ENCODE measurements at places on chromosomes 6 and 20.

DNA sequence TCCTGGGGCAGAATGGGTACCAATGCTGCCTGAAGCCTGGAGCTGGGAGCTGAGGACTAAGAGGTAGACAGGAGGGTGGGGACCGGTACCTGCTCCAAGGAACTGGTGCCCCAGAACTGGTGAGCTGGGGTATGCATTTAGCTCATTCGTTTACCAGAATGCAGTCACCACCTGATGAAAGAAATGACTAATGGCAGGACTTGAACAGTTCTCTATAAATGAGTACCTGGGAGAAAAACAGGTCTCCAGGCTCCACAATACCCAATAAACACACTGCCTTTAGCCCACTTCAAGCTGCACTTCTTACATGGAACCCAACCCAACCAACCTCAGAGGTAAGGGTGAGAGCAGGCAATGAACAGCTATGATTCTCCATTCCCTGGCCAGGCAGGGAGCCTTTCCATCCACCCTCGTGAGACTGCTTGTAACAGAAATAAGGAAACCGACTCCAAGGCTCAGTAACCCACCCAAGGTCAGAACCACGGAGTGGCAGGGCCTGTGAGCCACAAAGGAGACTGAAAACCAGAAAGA lies 15.4 kb downstream of the FKBP1A start:
- DNase-seq = no peak

DNA sequence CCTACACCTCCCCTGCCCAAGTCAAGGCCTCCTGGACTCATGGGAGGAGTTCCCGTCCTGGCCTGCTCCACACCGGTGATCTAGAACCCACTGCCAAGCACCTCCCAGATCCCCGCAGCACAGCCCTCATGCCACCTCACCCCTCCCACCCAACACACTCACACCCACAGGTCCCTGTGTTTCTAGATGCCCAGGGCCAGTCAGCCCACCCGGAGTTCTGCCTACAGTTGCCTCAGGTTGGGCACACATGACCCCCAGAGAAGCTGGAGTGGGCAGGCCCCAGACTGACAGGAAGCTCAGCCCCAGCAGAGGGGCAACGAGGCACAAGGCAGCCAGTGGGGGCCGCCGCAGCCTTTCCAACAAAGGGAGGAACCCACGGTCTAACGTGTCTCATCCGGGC lies 29.6 kb downstream of the RRBP1 start:
- DNase-seq = no peak

GRCh38 chr20:45341939-45342854 lies 6.0 kb downstream of the SDC4 start:
- no peak for DNase-seq

- no peak for DNase-seq
These were observed 129.6 kb downstream of the EDN1 start for GRCh38 chr6:12419631-12420272.

DNA sequence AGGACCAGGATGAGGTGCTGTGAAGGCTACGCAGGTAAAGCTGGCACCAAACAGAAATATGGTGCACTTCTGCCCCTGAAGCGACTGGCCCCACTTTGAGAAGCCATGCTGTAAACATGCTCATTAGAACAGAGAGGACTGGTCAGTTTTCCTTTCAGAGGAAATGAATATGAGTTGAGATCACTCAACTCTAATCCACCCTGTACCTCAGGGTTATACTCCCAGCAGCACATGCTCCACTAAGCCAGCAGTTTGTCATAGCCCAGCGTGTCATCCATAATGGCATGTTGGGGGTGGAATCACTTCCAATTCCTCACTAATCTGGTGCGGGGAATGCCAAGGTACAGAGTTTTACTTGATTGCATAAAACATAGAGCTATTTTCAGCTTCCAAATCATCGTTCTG lies 98.1 kb downstream of the HIVEP2 start:
- DNase-seq = no peak

DNA sequence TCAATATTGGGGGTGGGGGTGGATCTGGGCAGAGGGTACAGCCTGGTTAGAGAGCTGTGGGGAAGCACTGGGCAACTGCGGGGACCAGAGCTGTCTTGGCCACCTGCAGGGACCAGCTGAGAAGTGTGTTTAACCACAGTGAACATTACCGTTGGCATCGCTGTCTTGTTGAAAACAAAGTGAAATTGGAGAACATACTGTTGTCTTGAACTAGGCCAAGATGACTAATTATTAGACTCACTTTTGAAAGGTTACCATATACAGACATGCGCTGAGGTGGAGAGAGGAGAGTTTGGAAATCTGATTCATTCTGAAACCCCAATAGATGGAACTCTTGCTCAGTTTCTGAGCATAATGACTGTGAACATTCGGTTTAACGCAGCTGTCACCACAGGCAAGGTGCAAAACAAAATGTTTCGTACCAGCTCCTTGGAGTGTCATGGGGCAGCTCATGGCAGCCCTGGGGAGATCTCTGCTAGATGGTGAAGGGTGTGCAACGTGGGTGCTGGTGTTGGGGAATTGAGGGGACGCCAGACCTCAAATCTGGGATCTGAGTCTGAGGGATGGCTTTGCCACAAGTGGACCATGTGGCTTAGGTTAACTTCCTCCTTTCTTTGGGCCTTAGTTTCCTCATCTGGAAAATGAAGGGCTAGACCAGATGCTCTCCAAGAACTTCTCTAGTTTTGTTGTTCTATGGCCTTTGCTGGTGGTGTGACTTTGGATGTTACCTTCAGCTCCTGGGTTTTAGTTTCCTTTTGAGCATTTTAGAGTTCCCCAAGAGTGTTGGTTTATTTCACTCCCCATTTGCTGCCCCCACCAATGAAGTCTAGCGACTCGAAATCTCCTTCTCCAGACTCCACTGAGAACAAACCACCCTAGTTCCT lies 24.6 kb upstream of the GTSF1L start:
- no peak for DNase-seq

GRCh38 chr20:57943291-57943690 lies 233.5 kb upstream of the PMEPA1 start:
- DNase-seq = no peak

DNA sequence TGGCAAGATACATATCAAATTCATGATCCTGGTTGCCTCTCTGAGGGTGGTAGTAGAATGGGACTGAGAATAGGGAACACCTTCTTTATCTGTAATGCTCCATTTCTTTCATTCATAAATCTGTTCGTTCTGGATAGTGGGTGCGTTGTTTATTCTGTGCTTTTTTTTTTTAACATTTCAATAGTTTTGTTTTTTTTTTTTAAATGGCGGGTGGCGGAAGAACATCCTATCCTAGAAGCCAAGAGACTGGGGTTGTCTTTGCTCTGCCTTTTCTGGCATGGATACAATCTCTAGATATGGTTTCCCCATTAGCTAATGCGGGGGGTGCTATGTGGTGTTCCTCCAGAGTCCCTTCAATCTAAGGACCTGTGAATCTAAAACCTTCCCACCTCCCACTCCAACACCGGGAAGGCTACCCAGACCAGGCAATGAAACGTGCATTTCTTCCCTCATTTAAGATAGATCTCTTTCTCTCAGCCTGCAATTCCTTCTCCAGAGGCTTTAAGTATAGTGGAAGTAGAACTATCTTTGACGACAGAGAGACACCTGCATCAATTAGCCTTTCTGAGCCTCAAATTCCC lies 883 bp upstream of the CCDC28A start:
- DNase-seq = no peak

- no peak for DNase-seq
These were observed 118.6 kb upstream of the CCDC28A start for GRCh38 chr6:138654715-138655634.

GRCh38 chr20:25061821-25062530 lies 4.0 kb upstream of the ACSS1 start:
- DNase-seq = no peak

DNA sequence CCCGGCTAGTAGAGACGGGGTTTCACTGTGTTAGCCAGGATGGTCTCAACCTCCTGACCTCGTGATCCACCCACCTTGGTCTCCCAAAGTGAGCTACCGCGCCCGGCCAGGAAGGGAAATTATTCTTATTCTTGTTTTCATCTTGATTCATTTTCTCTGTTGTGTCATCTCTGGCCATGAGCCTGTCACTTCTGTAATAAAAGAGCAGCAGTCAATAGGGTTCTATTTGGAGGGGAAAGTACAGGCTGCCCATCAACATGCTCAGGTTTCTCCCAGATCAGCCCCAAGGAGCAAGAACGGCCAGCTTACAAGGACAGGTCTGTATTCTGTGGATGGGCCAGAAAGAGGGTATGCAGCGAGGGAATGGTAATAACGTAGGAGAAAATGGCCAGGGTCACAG lies 345.0 kb downstream of the PREX1 start:
- no peak for DNase-seq

DNA sequence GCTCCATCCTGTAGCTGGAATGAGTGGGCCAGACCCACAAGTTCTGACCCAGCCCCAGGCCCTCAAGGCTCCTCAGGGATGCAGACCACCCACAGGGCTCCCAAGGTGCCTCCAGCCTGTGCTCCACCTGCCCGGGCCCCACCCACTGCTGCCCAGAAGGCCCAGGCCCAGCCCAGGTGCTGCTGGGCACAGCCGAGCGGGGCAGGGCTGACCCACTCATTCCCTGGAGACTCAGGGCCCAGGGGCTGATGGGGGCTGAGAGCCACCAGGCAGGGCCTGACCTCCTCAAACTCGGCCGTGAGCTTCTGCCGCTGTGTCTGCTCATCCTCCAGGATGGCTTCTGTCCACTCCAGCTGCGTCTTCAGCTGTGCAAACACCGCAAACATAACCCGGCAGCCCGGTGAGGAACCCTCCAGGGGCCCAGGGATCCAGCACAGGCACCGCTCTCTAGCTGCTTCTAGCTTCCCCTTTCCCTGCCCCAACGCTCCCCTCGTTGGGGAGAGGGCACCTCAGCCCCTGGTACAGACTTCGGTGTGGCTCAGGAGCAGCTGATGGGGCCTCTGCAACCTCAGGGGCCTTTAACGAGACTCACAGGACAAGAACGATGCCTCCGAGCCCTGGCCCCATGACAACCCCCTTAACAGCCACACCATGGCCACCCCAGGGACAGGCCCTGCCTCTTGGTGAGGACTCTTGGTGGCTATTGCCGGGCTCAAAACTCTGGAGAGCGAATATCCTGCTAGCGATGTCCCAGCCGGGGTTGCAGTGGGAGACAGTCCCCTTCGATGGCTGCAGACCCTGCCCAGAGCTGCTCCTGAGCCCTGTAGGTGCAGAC lies 46.0 kb downstream of the DSTN start:
- DNase-seq = no peak

DNA sequence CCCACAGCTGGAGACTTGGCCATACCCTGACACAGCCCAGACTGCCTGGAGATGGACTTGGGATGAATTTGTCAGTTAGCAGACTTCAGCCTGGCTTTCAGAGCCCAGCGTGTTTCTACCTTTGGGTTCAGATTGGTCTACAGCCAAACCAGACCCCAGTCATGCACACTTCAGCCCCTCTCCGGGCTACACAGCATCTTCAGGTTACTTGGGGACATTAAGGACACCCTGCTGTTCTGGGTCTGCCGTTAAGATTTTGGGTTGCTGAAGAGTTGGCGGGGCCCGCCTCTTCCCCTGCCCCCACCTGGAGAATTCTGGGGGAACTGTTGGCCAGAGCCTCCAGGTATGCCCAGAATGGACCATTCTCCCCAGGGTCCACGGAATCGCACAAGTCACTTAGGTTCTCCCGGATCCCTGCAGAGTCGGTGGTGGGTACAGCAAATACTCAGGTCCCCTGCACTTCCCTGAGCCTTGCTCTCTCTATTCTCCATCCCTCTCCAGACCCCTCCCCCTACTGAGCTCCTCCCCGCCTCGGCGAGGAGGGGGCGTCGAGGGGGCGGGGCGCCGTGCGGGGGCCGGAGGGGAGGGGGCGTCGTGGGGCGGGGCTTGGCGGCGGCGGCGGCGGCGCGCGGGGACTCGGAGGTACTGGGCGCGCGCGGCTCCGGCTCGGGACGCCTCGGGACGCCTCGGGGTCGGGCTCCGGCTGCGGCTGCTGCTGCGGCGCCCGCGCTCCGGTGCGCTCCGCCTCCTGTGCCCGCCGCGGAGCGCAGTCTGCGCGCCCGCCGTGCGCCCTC lies at the start of gene PTK7:
Gene PTK7, plus strand, starts transcription at position 645 of the 794 bp plus-strand sequence. CDS start 175 bp downstream, outside the sequence.
- DNase-seq = no peak

DNA sequence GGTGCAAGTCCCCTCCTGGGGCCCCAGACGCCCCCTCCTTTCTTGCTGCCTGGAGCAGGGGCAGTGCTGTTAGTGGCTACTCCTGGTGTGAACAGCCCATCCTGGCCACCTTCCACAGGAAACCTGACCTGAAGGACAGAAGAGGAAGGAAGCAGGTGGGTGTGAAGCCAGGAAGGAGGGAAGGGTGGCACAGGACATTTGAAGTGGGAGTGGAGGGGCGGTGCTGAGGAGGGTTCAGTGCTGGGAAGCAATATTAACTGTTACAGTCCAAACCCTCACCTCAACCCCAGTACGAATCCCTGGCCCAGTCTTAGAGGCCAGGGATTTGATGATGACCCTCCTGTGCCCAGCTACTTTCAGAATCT lies 766 bp downstream of the PRICKLE4 start:
- no peak for DNase-seq

- no peak for DNase-seq
These were observed 80.5 kb upstream of the QKI start for GRCh38 chr6:163333701-163334663.

- no peak for DNase-seq
These were observed 23.8 kb downstream of the SLC22A23 start for GRCh38 chr6:3433005-3433404.

- peak; percentile 5 for DNase-seq
These were observed 312.5 kb downstream of the EYA4 start for GRCh38 chr6:133553652-133554051.

- no peak for DNase-seq
These were observed 10.1 kb downstream of the PHF10 start for GRCh38 chr6:169714178-169714577.

- no peak for DNase-seq
These were observed 244.1 kb upstream of the QKI start for GRCh38 chr6:163170294-163170883.

Data from T follicular helper cell (primary cell).